ENCODE measurements at places on chromosomes 13 and 19.

GRCh38 chr19:5424192-5424973 is 30.8 kb upstream of the ZNRF4 start:
- no peak overlapping the region for H3K4me3 ChIP-seq
- no peak for DNase-seq
- H3K27ac ChIP-seq, result no peak overlapping the region
- H3K4me1 ChIP-seq, result no peaks in the 10 kb centered on the region
- H3K27me3 ChIP-seq, result peaks cover 69% of the 10 kb centered on the region
- no peaks in the 10 kb centered on the region for H3K36me3 ChIP-seq

- no peaks in the 10 kb centered on the region for H3K27me3 ChIP-seq
- H3K27ac ChIP-seq, result peak overlapping the region; percentile 77
- H3K4me1 ChIP-seq, result peaks cover 23% of the 10 kb centered on the region
- H3K4me3 ChIP-seq, result no peak overlapping the region
These were observed 1514.7 kb upstream of the MIR17HG start for GRCh38 chr13:89832827-89833226.

DNA sequence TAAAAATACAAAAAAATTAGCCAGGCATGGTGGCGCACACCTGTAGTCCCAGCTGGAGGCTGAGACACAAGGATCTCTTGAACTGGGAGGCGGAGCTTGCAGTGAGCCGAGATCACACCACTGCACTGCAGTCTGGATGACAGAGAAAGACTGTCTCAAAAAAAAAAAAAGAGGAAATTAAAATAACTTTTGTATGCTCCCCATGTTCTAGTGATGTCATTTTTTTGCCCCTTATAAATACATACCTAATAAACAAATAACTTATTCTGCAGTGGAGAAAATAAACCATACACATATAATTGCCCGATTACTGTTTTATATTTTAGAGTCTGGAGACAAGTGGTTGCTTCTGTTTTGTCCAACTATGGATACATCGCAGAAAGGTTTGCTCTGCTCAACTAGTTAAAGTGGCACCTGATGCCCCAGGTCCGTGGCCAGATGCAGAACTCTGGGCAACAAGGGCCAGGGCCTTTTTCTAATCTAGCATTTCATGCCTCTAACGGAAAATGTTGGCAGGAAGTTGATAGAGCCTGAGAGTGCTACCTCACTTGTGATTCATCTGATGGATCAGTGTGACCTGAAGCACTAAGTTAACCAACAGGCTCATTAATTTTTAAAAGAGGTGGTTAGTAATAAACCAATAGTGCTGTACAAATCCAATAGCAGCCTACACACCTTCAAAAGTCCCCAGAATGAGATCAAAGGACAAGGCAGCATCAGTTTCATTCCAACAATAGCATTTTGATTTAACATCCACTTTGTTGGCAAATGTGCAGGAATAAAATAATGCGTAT is 18.8 kb downstream of the UBE2L5 start:
- H3K4me3 ChIP-seq, result no peak overlapping the region
- H3K27ac ChIP-seq, result no peak overlapping the region
- H3K27me3 ChIP-seq, result peaks cover 19% of the 10 kb centered on the region
- DNase-seq, result no peak
- H3K36me3 ChIP-seq, result no peaks in the 10 kb centered on the region
- H3K4me1 ChIP-seq, result peaks cover 29% of the 10 kb centered on the region

DNA sequence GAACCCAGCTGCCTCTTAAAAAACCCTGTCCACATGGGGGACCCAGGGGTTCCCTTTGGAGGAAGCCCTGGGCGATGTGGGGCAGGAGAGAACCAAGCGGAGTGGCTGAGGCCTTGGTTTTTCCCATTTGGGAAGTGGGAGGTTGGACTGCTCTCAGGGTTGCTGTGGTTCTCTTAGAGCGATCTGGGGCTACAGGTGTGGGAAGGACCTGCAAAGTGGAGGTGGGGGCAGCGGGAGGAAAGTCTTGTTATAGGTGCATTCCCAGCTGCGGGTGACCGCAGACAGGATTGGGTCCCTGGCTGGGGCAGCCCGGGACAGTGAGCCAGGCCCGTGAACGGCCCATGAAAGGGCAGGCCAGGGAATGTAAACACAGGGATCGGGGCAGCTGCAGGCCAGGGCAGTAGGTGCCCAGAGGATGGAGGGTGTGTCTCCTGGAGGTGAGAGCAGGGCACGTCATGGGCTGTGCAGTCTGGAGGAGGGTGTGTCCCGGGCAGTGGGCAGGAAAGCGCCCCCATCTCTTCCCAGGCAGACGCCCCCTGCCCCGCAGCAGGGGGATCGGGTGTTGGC is 814 bp downstream of the SLC25A23 start:
- peak overlapping the region; percentile 90 for H3K4me3 ChIP-seq
- H3K36me3 ChIP-seq, result peaks cover 34% of the 10 kb centered on the region
- DNase-seq, result no peak
- H3K27ac ChIP-seq, result no peak overlapping the region
- H3K4me1 ChIP-seq, result peaks cover 29% of the 10 kb centered on the region

- no peaks in the 10 kb centered on the region for H3K36me3 ChIP-seq
- DNase-seq, result peak; percentile 53
- H3K27me3 ChIP-seq, result peaks cover 88% of the 10 kb centered on the region
- H3K27ac ChIP-seq, result no peak overlapping the region
These were observed 442 bp upstream of the FGF14 start for GRCh38 chr13:102402290-102402689.

GRCh38 chr19:6064336-6065073 is 45.8 kb downstream of the RFX2 start:
- H3K27ac ChIP-seq, result peak overlapping the region; percentile 76
- H3K27me3 ChIP-seq, result peaks cover 26% of the 10 kb centered on the region
- peaks cover 86% of the 10 kb centered on the region for H3K4me1 ChIP-seq

- H3K27ac ChIP-seq, result no peak overlapping the region
- H3K36me3 ChIP-seq, result no peaks in the 10 kb centered on the region
- no peak overlapping the region for H3K4me3 ChIP-seq
- H3K4me1 ChIP-seq, result no peaks in the 10 kb centered on the region
- DNase-seq, result no peak
These were observed 16.3 kb upstream of the C19orf12 start for GRCh38 chr19:29731331-29731850.

- no peak overlapping the region for H3K4me3 ChIP-seq
- H3K4me1 ChIP-seq, result no peaks in the 10 kb centered on the region
- DNase-seq, result no peak
- peaks cover 3% of the 10 kb centered on the region for H3K27me3 ChIP-seq
- no peak overlapping the region for H3K27ac ChIP-seq
These were observed 460.6 kb downstream of the FOXO1 start for GRCh38 chr13:40205771-40206240.

- H3K36me3 ChIP-seq, result no peaks in the 10 kb centered on the region
- no peak overlapping the region for H3K27ac ChIP-seq
- H3K27me3 ChIP-seq, result no peaks in the 10 kb centered on the region
- no peak for DNase-seq
These were observed 7.4 kb upstream of the ESD start for GRCh38 chr13:46804391-46804815.

DNA sequence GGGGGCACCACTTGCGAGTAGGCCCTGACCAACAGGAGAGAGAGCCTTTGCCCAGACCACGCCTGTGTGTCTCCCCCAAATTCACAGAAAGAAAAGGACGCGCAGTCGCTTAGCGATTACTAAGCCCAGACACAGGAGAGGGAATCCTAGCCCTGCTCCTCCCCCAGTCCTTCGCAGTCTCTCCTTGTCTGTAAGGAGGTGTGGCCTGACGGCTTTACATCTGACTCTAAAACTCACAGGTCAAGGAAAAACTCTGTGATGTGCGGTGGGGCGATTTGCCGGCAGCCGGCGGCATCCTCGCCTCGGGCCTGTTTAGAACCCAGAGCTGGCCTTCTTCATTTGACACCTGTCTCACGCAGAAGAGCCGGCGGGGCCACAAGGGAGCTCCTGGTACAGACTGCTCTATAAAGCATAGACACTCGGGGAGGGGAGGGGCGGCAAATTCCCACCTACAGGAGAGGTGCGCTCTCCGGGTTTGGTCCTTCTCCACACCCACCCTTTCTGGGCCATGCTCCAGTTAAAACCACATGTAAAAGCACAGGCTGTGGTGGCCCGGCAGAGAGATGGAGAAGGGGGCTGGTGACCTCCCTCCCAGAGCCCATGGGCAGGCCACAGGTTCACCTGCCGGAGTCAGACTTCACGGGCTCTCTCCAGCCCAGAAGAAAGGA is 17.8 kb downstream of the GPR12 start:
- peaks cover 62% of the 10 kb centered on the region for H3K27me3 ChIP-seq
- no peaks in the 10 kb centered on the region for H3K36me3 ChIP-seq
- no peak overlapping the region for H3K4me3 ChIP-seq
- no peak overlapping the region for H3K27ac ChIP-seq

Data from nephron progenitor cell (in vitro differentiated cells).